ENCODE measurements at places on chromosomes 1 and 21. TPM values are rescaled to one million over a fixed set of nuclear protein-coding genes. Genes with fewer than 3 reads are reported as not detected.
A peak's percentile ranks its signal among the peaks of the same experiment; 100 is the strongest.

CHI3L2 gene
- 0.50 TPM for polyA plus RNA-seq

- DNase-seq, result peak; percentile 38
- peaks cover 9% of the 10 kb centered on the region for H3K4me1 ChIP-seq
- no peak overlapping the region for H3K4me3 ChIP-seq
- H3K27me3 ChIP-seq, result no peaks in the 10 kb centered on the region
- no peaks in the 10 kb centered on the region for H3K36me3 ChIP-seq
Measured at GRCh38 chr1:162276493-162276892, 100.2 kb downstream of the SPATA46 start.

GRCh38 chr1:93591676-93592550 lies 89.7 kb downstream of the BCAR3 start:
- H3K27me3 ChIP-seq, result peaks cover 83% of the 10 kb centered on the region
- no peak overlapping the region for H3K4me3 ChIP-seq
- no peaks in the 10 kb centered on the region for H3K36me3 ChIP-seq
- no peak overlapping the region for H3K27ac ChIP-seq
- no peaks in the 10 kb centered on the region for H3K4me1 ChIP-seq

- no peak overlapping the region for H3K27ac ChIP-seq
- no peak overlapping the region for H3K4me3 ChIP-seq
- no peaks in the 10 kb centered on the region for H3K27me3 ChIP-seq
Measured at GRCh38 chr1:8839990-8840389, 22.6 kb upstream of the RERE start.

- DNase-seq, result peak; percentile 59
- H3K27me3 ChIP-seq, result no peaks in the 10 kb centered on the region
- no peak overlapping the region for H3K27ac ChIP-seq
Measured at GRCh38 chr1:79497193-79497773, 490.8 kb upstream of the ADGRL4 start.

GRCh38 chr1:40372658-40373322 lies 737 bp upstream of the SMAP2 start:
- no peak for DNase-seq
- no peak overlapping the region for H3K27ac ChIP-seq
- H3K27me3 ChIP-seq, result no peaks in the 10 kb centered on the region
- no peak overlapping the region for H3K4me3 ChIP-seq
- H3K36me3 ChIP-seq, result no peaks in the 10 kb centered on the region

DNA sequence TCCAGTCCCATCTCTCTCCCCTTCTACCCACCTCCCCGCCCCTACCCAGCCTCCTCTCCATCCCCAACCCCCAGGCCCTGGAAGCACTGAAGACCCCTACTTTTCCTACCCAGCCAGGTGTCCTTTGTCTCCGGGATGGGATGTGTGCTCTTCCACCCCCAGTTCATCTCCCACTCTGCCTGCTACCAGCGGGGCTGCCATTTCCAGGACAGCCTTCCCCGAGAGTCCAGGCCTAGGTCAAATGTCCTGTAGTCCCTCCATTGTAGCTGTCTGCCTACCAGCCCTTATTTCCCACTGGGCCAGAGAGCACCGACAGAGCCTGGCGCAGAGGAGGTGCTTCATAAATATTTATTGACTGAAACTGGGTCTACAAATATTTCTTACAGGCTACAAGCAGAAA lies 72.0 kb upstream of the TLR5 start:
- no peaks in the 10 kb centered on the region for H3K27me3 ChIP-seq
- H3K4me3 ChIP-seq, result no peak overlapping the region
- DNase-seq, result no peak
- no peaks in the 10 kb centered on the region for H3K36me3 ChIP-seq
- H3K27ac ChIP-seq, result no peak overlapping the region
- peaks cover 8% of the 10 kb centered on the region for H3K4me1 ChIP-seq

GRCh38 chr1:224201383-224201782 lies 18.3 kb downstream of the DEGS1 start:
- no peak for DNase-seq
- H3K4me1 ChIP-seq, result peaks cover 26% of the 10 kb centered on the region
- no peak overlapping the region for H3K27ac ChIP-seq
- H3K27me3 ChIP-seq, result no peaks in the 10 kb centered on the region

OR6N1 gene
- polyA plus RNA-seq, result not detected

GRCh38 chr1:183394435-183394834 lies 23.7 kb downstream of the NMNAT2 start:
- DNase-seq, result no peak
- no peaks in the 10 kb centered on the region for H3K4me1 ChIP-seq
- no peak overlapping the region for H3K4me3 ChIP-seq
- H3K27ac ChIP-seq, result no peak overlapping the region

MARCKSL1 gene
- 587 TPM for polyA plus RNA-seq

DNA sequence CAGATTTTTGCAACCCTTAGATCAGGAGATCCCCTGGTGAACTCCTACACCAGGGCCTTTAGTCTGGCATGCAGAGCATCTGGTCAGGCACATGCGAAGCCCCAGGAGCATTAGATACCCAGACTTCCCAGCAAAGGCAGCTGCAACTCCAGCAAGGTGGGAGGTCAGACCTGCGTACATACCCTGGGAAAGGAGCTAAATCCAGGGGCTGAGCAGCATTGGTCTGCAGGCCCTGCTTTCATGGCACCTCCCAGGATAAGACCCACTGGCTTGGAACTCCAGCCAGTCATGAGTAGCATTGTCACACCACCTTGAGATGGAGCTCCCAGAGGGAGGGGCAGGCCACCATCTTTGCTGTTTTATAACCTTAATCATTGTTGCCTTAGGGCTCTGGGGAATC lies 92.3 kb downstream of the KCNT2 start:
- H3K27me3 ChIP-seq, result no peaks in the 10 kb centered on the region
- no peak overlapping the region for H3K4me3 ChIP-seq
- no peak for DNase-seq
- H3K27ac ChIP-seq, result no peak overlapping the region
- H3K36me3 ChIP-seq, result no peaks in the 10 kb centered on the region

- no peaks in the 10 kb centered on the region for H3K36me3 ChIP-seq
- H3K27me3 ChIP-seq, result no peaks in the 10 kb centered on the region
- H3K4me3 ChIP-seq, result no peak overlapping the region
- H3K4me1 ChIP-seq, result peaks cover 16% of the 10 kb centered on the region
- DNase-seq, result no peak
- no peak overlapping the region for H3K27ac ChIP-seq
Measured at GRCh38 chr21:44911384-44912157, 9.1 kb downstream of the ITGB2 start.

All from cardiac muscle cell (in vitro differentiated cells and primary cell).